ENCODE measurements at places on chromosomes 3 and 15. TPM values are rescaled to one million over a fixed set of nuclear protein-coding genes. Genes with fewer than 3 reads are reported as not detected.

DNA sequence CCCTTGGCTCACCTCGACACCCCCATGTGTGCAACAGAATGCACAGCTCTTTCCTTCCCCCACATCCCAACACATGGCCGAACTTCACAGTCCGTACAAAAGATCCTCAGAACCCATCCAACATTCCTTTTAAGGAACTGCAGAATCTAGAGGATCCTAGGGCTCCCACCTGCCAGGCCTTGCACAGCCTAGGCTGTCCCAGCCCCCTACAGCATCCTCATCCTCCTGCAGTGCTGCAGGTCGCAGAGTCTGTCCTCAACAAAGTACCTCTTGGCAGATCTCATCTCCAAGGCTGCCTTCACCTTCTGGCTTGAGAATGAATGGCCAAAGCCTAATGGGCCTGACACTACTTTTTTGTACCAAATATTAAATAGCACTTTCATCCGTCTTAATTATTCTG lies 19.8 kb downstream of the PRR23E start:
- DNase-seq, result no peak

DNA sequence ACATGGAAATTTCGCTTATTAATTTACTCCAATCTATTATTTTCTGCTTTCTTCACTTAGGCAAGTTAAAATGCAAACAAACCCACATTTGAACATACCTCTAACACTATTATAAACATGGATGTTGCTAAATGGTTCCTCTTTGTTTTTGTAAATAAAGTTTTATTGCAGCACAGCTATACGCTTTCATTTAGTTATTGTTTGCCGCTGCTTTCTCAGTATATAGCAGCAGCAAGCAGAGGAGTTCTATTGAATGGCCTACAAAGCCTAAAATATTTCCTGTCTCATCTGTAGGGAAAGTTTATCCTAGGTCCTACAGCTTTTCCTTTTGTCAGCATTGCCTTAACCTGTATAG lies 7.9 kb upstream of the CHD2 start:
- no peak for DNase-seq

DNA sequence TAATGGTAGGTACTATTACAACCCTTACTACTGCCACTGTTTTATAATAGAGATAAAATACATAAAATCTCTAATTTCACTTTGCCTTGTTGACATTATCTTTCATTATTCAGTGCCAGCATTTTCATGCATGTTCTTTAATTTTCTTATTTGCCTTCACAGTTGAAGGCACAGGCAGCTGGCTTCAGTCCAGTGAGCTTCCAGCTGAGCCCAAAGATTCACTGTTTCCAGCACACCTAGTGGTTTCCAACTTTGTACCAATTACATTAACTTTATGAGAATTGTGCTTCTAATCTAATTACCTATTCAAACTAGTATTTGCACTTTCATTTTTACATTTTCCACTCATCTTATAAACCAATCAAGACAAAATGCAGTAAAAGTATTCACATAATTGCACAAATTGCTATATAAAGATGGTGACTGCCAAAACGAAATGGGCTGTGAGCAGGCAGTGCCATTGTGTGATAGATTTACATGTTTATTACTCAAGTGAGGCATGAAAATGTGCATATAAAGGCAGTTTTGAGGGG lies 228.3 kb downstream of the MFSD1 start:
- no peak for DNase-seq

DNA sequence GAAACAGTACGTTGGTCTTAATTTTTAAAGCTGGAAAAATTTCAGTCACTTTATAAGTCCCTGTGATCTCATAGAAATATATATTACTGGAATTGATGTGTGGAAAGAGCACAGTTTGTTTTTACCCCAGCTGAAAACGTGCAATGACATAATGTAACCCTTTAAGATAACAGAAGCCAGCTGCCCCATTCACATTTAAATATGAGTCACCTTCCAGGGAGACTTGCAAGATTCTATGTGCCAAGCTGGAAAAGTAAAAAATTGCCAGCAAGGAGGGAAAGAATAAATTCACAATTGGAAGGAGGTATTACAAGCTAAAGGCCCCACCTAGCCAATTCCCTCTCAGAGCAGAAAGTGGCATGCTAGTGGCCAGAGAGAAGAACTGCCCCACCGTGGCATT lies 50.2 kb downstream of the SAMMSON start:
- DNase-seq, result no peak

GRCh38 chr15:58497046-58497785 lies 65.4 kb downstream of the LIPC start:
- peak; percentile 96 for DNase-seq

GRCh38 chr3:166685246-166685645 lies 694.9 kb downstream of the ZBBX start:
- DNase-seq, result no peak

DNA sequence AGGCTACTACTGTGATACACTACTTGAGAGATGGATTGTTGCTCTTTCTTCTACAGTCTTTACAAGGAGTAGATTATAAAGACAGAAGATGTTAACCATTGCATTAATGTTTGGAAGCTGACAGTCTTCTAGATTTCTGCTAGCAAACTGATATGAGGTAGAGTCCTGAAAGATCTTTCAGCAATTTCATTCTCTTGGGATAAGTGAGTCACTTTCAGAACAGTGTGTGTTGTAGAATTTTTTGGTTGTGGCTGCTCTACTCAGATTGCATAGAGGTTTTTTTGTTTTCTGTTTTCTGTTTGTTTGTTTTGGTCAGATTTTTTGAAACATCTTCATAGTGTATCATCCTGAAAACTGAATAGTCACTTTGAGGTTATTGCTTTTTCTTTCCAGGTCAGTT lies 17.1 kb downstream of the TNFSF10 start:
- no peak for DNase-seq

DNA sequence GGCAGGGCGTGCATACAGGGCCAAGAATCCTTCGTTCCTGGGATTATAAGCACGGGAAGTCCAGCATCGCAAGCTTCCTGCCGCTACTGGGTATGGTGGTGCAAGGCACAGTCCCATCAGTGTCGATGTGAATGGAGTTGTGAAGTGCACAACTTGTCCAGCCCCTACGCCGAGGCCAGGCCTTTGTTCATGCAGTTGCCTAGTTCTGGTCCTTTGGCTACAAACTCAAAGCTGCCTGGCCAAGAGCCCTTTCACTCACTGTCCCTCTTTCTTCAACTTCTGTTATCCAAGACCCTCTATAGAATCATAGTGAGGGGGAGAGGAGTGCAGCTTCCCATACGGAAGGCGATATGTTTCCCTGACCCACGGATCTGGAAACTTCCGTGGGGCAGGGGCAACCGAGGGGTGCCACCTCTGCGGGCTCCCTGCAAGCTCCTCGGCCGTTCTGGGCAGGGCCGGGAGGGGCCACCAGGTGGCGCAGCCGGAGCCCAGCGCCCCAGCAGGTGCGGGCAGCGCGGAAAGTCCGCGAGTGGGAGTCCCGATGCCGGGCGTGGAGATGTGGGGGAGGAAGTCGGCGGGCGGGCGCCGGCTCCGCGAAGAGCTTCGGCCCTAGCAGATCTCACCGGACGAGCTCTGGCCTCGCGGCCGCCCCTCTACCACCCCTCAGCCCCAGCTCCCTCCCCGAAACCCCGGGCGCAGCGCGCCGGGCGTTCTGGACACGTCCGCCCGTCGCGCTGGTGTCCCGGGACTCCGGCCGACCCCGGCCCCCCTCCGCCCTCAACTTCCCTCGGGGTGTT lies 693 bp downstream of the RASGRP1 start:
- DNase-seq, result peak; percentile 72

DNA sequence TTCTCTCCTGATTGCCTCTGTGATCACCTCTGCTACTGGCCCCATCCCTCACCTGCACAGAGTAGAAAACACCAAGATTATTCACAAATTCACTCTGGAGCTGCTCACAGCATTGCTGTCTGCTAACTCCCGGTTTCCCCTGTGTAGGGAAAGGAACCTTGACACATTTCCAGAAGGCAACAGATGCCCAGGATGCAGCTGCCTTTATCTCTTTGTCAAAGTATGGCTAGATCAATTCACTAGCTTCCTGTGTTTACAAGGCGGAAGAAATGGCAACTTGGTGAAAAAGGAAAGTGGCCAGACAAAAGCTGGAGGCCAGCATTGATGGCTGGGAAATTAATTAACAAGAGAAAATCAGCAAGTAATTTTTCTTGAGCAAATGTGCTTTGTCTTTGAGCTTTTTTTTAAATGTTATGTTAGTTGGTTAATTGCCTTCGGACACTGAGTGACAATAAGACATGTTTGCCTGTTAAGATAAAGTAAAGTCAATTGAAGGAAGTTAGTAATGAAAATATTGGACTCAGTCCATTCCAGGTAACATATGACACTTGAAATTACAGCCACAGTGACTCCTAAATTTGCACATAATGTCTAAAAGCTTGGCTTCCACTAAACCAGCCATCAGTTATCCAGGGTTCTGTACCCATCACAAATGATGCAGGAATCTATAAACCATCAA lies 394.6 kb upstream of the IL12A start:
- no peak for DNase-seq

GRCh38 chr15:92634060-92634459 lies 21.5 kb downstream of the FAM174B start:
- DNase-seq, result no peak

DNA sequence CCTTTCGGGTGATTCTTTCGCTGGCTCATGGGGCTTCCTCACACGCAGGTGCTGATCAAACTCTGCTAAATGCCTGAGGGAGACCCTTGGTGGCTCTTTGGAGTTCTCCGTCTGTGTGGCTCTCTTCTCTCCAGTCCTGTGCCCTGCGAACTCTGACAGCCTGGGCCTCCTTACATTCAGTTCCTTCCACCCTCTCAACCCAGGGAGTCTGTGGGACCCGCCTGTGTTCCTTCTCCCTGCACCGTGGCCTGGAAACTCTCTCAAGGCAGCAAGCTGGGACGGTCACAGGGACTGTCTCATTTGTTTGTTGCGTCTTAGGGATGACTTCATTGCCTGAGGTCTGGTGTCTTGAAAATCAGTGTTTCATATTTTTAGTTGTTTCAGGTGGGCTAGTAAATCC lies 37.0 kb upstream of the CORO2B start:
- DNase-seq, result no peak

DNA sequence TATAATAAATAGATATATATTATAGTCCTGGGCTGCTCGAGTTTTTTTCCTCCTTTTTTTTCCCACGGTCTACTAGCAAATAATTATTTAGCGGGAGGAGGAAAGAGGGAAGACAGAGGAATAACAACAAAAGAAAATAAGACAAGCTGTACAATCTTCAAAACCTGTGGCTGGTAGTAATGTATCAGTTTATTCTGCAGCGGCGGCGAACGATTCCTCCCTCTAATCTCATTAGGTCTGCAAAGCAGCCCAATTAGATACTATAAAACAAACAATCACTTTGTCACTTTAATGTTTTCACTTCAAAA lies 390 bp upstream of the TLE3 start:
- no peak for DNase-seq

DNA sequence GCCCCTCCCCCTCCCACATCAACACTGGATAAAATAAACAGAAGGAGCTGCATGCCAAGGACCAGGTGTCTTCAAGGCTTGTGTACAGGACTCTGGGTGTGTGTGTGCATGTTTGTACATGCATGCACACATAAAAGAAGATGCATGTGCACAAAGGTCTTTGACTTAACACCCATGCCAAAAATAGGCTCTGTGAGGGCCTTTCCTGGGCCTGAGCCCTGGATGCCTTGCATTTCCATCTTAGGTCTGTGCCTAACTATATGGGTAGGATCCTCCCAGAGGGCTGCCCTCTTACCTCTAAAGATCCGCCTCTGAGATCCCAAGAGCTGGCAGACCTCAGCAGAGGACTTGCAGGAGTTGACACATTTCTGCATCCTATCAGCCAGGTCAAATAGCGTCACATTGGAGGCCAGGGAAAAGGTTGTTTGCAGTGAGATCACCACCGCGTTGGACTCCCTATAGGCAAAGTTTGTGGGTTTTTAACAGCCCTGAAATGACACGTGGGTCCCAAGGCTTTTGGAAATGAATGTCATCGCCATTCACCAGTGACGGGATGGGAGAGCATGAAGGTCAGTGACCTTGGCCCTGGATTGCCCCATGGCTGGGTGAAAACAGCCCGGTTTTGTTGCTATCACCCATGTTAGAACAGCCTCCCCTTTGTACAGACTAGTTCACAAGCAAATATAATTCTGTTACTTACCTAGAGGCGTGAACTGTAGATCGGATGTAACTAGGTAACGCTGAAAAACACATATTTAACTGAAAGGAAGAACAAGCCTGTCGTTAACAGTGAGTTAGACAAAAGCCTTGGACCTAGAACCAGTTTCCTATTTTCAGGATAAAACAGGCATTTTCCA lies 54.0 kb downstream of the HEG1 start:
- no peak for DNase-seq

DNA sequence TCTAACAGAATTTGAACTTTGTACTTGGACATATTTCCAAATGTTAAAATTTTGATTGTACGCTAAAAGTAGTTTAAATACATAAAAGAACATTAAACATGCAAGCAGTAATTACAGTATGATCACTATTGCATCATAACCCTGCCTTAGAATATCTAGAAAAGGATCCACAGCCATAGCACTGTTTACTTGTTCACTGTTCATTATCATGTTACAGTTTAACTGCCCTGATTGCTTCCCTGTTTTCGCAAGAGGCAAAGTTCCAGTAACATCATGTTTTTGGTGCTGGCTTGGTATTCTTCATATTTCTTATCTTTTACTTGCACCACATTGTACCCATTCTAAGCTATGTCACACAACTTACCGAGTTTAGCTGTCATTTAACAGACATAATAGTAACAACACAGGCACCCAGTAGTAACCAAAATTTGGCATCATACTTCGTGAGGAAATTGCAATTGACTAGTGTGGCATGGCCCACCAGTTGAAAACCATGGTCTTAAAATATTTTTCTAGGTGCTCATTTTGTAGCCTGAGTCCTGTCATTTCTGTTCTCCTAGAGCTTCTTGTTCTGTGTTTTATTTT lies 13.3 kb upstream of the TMEM87A start:
- no peak for DNase-seq

- no peak for DNase-seq
Measured at GRCh38 chr3:4356546-4357410, 53.6 kb downstream of the SETMAR start.

DNA sequence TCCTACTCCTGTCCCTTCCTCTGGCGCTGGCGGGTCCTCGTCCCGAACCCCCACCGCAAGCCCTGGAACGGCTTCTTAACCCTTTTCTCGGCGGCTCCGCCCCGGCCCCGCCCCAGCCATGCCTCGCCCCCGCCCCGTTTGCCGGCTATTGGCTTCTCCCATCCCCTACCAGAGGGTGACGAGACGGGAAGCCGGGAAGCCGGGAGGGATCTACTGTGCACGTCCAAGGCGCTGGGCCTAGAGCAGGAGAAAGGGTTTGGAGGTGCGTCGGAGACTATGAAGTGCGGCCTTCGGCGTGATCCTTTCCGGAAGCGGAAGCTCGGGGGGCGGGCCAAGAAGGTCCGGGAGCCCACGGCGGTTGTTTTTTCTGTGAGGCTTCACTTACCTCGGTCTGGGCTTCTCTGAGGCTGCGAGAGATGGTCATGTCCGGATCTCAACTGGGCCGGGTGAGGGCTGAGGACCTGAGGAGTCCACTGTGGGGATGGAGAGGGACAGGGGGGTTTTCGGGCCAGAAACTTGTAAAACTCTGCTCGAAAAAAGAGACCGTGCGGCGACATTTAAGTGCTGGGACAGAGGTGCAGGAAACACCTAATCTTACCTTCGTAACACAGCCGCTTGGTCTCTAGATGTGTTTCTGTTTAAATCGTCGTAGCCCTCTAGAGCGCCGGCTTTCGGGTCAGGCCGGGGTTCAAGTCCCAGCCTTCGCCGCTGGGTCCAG lies 21.4 kb downstream of the ROPN1B start:
- DNase-seq, result peak; percentile 96

The CYP19A1 gene
- total RNA-seq, result not detected

The STRC gene
- not detected for total RNA-seq
